ENCODE measurements at places on chromosomes 7 and 10. TPM values are rescaled to one million over a fixed set of nuclear protein-coding genes. Genes with fewer than 3 reads are reported as not detected.

DNA sequence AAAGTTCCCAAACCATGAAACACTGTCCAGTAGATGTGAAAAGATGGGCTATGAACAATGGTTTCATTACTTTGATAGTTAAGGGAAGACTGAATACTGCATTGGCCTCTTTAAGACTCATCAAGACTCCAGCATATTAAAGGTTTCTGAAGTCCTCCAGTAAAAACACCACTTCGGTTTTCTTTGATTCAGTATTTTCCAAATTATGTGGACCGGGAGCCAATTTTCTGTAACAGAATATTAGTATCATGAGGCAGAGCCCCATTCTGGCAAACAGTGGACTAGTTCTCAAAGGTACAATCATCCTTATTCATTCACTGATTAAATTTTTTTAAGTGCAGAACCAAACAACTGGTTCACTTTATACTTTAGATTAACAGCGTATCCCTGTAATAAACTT, 241.1 kb upstream of the LRGUK start:
- no peak for DNase-seq

GRCh38 chr10:129719415-129719739, 244.7 kb downstream of the EBF3 start:
- no peak for DNase-seq

DNA sequence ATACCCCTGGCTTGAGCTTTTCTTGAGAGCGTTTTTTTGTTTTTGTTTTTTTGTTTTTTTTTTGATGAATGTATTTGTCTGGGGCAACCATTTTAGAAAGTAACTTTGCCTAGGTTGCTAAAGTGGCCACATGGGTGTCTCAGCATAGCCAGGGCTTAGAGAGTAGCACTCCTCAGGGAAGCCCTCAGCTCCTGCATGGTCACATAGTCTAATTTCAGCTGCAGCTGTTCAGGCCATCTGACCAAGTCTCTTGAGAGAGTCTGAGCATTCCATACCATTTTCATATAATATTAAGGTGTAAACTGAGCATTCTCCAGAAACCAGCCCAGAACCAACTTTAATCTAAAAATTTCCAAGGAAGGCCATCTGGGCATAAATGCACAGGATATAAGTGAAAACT, 186.4 kb downstream of the NPSR1 start:
- DNase-seq: no peak

- DNase-seq: no peak
These were observed 297.2 kb upstream of the CDC14C start for GRCh38 chr7:48627164-48627563.

DNA sequence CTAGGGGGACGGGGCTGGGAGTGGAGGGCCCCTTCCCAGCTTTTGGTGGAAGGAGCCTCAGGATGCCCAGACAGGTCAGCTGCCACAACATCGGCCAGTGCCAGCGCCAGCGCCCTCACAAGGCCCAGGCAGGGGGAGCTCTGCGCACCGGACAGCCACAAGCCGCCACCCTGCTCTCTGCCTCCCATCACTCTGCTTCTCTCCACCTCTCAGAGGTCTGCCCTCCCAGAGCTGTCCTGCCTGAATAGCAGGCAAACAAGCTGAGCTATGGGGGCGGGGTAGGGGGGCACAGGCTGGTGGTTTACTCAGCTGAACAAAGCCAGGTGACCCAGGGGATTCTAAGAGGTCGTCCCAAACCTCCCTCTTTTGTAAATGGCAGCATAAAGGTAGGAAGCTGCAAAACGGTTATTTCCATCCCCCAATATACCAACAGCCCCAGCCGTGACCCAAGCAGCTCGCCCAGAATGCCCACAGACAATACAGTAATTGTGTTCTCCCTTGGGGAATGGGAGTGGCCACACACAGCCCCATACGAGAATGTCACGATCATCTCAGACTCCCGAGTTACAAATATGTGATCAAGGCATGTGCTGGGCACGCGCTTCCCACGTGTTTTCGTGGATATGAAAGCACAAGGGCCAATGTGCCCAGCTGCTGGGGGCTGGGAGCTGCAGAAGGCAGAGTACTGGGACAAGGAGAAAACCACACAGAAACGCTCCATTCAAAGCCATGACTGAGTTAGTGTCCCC, 19.7 kb downstream of the FAM53B start:
- DNase-seq: no peak

The ITGB8 gene
- 37.2 TPM for total RNA-seq

The C10orf67 gene
- total RNA-seq: 0.38 TPM

DNA sequence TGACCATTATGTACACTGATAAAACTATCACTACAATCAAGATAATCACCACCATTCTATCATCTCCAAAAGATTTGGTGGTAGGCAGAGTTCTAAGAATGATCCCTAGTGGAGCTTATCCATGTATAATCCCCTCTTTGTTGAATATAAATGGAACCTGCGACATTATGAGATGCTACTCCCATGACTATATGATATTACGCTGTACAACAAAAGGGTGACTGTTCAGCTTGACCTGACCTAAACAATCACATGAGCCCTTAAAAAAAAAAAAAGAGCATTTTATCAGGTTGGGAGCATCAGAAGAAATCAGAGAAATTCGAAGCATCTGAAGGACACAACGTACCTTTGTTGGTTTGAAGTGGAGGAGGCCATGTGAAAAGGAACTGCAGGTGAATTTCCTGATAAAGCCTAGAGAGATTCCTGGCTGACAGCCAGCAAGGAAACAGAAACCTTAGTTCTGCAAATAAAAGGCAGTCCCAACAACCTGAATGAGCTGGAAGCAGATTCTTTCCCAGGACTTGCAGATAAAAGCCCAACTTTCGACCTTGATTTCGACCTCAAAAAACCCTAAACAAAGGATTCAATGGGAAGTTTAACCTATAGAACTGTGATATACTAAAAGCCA, 270.7 kb downstream of the ADRA2A start:
- no peak for DNase-seq

DNA sequence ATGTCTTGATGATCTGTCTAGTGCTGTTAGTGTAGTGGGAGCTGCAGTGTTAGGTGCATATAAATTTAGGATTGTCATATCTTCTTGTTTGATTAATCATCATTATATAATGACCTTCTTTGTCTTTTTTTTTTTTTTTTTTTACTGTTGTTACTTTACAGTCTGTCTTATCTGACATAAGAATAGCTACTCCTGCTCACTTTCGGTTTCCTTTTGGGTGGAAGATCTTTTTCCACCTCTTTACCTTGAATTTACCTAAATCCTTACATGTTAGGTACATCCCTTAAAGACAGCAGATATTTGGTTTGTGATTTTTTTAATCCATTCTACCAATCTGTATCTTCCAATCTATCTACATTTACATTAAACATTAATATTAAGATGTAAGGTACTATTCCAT, 113.6 kb upstream of the PCLO start:
- DNase-seq: no peak

GRCh38 chr7:120842121-120842621, 15.8 kb downstream of the TSPAN12 start:
- DNase-seq: no peak

The UCN3 gene
- 1.3 TPM for total RNA-seq

The MBL2 gene
- total RNA-seq: not detected

- no peak for DNase-seq
These were observed 256.3 kb upstream of the CSTF2T start for GRCh38 chr10:51955696-51956095.

The TMEM229A gene
- total RNA-seq: not detected

DNA sequence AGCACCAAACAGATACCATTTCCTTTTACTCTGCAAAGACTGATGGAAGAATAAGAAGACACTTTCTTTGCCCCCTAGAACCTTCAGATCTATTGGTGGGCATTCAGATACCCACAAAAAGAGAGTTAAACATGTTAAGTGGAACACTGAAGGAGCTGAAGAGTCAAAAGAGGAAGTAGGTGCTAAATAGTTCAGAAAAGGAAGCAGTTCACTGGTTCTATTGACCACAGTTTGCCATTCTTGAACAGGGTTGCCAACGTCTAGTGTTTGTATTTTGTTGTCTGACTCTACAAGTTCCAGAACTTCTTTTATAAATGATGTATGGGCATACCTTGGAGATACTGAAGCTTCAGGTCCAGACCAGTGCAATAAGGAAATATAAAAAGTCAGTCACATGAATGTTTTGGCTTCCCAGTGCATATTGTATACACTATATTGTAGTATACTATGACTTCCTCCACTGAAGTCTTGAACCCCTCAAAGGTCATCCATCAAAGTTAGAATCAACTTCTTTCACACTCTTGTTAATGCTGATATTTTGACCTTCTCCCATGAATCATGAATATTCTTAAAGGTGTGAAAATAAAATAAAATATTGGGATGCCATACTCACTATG, 47.5 kb upstream of the AGR3 start:
- DNase-seq: no peak
